Activated CD8-positive, alpha-beta memory T cell treated with anti-CD3 and anti-CD28 coated beads for 1 hour (primary cell): ENCODE measurements at places on chromosomes 11 and 22.

GRCh38 chr11:26424255-26424654, 92.3 kb downstream of the ANO3 start:
- no peak for DNase-seq

- DNase-seq, result no peak
Measured at GRCh38 chr22:40534379-40535188, 101.9 kb downstream of the MRTFA start.

DNA sequence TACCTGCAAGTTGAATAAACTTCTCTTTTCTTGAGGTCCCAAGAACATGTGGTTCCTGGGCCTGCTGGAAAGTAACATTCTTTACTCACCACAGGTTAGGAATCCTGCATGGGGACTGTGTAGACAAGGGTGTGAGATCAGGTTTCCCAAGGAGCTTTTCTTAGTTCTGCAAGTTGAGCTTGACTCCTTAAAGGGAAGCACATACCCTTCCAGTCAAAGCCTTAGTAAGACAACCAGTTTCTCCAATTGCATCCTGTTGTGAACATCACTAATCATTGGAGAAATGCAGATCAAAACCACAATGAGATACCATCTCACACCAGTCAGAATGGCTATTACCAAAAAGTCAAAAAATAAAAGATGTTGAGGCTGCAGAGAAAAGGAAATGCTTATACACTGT, 48.3 kb upstream of the PAK1 start:
- DNase-seq, result no peak

GRCh38 chr11:128227466-128227865, 359.9 kb downstream of the ETS1 start:
- no peak for DNase-seq

DNA sequence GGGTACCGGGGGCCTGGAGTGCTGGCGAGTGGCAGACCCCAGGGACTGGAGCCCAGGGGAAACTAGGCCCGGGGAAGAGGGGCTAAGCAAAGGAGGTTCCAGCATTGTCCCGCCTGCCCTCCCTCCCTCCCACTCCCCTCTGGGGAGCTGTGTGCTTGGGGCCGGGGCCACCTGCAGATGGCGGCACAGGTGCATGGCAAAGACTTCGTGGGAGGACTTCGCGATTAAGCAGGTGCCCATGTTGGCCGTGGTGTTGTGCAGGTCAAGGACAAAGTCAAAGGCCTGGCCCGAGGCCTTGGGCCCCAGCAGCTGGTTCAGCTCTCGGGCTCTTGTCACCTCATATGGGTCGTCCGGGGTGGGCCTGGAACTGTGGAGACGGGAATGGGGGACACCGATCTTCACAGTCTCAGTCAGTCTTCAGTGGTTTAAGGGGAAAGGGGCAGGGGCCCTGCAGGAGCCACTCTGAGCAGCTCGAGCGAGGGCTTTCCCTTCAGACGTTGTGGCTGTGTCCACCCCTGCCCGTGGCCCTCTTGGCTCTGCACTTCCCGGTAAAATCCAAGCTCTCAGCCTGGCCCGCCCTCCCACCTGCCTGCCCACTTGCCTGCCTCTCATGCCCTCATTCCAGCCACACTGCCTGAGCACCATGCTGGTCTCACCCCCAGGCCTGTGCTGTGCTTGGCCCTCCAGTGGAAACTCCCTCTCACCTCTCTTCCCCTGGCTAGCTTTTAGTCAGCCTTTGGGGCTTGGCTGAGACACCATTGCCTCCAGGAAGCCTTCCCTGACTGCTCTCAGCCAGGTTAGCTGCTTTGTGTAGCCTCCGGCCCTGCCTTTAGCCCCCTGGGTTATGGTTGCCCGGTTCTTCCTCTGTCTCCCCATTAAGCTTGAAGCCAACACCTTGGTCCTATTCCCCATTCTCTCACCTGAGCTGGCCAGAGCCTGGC, 4.7 kb downstream of the ACY3 start:
- no peak for DNase-seq

- no peak for DNase-seq
Measured at GRCh38 chr11:82675838-82676237, 57.8 kb downstream of the FAM181B start.

- no peak for DNase-seq
Measured at GRCh38 chr11:131070365-131070764, 154.1 kb upstream of the SNX19 start.

DNA sequence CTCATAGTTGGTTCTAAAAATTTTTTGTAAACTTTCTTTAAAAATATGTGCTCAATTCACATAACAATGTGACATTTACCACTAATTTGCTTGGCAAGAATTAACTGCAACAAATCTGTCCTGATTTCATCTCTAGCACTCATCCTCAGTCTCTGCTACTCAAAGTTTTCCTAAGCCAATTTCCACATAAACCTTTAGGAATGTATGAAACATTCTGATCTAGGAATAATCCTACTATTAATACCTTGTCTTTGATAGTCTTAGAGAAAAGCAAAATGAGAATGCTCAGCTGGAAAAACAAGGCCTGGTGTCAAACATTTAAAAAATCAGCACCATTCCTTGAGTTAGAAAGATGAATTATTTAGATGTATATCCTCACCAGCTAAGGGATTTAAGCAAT, 114.3 kb downstream of the CD44 start:
- DNase-seq, result no peak

- DNase-seq, result no peak
Measured at GRCh38 chr11:73262851-73263495, 9.2 kb upstream of the P2RY6 start.

DNA sequence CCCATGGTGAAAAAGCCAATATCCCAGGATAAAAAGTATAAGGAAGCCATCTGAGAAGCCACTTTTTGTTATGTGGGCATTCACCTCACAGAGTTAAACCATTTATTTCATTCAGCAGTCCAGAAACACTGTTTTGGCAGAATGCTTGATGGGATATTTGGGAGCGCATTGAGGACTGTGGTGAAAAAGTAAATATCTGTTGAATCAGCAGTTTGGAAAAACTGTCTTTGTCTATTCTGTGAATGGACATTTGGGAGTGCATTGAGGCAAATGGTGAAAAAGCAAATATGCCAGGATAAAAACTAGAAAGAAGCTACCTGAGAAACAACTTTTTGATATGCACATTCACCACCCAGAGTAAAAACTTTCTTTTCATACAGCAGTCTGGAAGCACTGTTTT, 276.2 kb upstream of the TRIM48 start:
- DNase-seq, result no peak

GRCh38 chr11:28011813-28012212, 96.1 kb downstream of the KIF18A start:
- DNase-seq, result no peak

GRCh38 chr11:45475173-45475572, 189.0 kb upstream of the SYT13 start:
- DNase-seq, result no peak

GRCh38 chr22:42626431-42626830, 11.7 kb upstream of the POLDIP3 start:
- DNase-seq, result no peak

GRCh38 chr11:8501836-8502235, 92.2 kb downstream of the STK33 start:
- no peak for DNase-seq

- DNase-seq, result no peak
Measured at GRCh38 chr11:13260201-13260962, 17.2 kb upstream of the BMAL1 start.

- DNase-seq, result no peak
Measured at GRCh38 chr11:33709466-33709865, 8.8 kb upstream of the C11orf91 start.

DNA sequence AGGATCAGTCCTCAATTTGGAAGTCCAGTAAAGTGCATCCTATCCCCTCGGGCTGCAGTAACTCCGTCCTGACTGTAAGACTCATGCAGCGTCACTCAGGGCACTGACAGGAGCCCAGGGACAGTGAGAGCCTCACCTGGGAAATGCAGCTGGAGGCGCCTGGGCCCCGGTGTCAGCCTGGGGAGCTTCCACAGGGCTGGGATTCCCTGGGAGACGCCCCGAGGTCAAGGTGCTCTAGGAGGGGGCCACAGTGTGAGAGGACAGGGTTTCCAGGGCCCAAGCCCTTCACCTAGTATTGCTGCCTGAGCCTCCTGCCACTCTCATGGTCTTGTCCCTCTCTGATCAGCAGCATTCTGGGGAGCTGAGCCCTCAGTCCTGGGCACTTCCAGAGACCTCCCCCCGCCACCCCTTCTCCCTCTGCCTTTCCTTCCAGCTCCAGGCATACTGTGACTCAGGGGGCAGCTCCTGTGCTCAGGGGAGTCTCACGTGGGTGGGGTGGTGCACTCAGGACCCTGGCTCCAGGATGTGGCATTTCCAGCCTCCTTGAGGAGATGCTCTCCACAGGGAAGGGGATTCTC, 99.1 kb upstream of the IGLL5 start:
- no peak for DNase-seq

DNA sequence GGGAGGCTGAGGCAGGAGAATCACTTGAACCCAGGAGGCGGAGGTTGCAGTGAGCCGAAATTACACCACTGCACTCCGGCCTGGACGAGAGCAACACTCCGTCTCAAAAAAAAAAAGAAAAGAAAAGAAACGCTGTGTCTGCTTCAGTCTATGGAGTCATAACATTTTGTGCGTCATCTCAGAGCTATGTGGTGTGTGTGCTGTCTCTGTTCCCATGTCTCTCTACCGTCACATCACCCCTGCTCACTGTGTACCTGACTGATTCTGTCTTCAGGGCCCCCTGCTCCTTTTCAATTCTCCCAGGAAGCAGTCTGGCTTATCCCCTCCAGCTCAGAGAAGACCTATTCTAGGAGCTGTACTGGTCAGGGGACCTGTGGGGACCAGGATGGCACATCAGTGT, 7.0 kb downstream of the BACE1-AS start:
- DNase-seq, result no peak

GRCh38 chr11:111730871-111731591, 35.2 kb downstream of the PPP2R1B start:
- DNase-seq, result no peak

DNA sequence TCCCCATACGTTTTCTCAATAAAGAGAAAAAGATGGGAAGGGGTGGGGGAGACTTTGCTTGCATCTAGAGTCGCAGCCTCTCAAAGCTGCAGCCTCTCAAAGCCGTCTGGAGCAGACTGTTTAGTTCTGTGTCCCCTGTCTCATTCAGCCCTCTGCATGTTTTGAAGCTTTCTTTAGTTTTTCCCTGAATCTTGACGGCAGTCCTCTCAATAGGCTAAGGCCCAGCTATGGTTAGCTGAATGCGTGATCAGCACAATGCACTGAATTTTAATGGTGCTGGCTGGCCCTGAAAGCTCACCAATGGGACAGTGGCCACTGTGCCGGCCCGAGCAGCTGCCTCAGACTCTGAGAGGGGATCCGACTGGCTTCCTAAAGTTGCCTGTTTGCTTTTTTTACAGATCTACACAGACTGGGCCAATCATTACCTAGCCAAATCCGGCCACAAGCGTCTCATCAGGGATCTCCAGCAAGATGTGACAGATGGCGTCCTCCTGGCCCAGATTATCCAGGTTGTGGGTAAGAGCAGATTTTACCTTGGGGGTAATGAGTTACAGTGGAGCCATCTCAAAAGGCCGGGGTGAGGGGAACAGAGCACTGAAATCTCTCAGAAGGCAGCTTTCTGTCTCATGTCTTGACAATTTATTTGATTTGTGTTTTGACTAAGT, 119.6 kb downstream of the NAV2 start:
- no peak for DNase-seq

- no peak for DNase-seq
Measured at GRCh38 chr11:35148163-35148837, 9.3 kb downstream of the CD44 start.

GRCh38 chr22:17119481-17120202, 1.5 kb downstream of the TMEM121B start:
- no peak for DNase-seq

DNA sequence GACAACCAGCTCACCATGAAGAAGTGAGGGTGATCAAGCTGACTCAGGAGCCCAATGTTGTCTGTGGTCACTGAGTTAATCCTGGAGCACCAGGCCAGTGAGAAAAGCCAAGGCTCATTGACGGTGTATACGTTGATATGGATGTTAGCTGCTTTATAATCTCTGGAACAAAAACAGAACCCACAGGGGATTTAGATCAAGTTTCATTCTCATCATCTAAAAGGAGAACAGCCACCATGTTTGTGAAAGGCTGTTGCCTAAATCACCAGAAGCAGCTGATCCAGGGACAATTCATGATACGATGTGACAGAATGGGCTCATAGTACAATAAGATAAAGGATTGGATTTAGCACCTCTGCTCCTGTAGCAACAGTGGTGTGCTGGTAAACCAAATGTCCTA, 68.5 kb downstream of the GDPD4 start:
- DNase-seq, result no peak

DNA sequence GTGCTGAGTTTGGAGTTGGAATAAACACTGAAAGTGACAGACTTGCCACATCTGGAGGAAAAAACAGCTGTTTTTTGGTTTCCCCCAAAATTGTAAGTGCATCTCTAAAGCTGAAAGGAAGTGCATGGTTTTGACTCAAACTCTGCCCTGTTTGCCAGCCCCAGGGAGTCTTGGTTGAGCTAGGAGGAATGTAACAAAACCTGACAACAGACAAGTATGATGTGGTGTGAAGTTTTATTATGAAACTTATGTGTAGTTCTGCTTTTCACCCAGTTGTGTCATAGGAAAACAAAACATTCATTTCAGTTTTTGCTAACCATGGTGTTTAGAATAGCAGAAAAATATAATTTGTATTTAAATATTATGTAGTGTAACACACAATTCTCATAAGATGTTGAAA, 31.7 kb upstream of the PDE3B start:
- no peak for DNase-seq

DNA sequence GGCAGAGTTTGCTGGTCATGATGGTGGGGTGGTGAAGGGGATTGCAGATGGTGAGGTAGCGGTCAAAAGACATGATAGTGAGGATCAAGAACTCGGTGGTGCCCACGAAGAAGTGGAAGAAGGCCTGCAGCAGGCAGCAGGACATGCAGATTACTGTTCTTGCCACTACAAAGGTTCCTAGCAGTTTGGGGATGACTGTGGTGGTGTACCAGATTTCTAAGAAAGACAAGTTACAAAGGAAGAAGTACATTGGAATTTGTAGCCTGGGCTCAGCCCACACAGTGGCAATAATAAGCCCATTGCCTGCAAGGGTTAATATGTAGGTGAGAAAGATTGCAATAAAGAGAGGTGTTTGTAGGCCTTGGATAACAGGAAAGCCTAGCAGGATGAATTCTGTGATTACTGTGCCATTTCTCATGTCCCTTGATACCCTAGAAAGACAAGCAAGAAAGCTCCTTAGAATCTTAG, at the start of gene OR6X1:
TSS of gene OR6X1 (minus strand) at position 418 of the 468 bp plus-strand sequence. CDS start at position 418, 0 bp downstream.
- no peak for DNase-seq

GRCh38 chr11:115201111-115201792, 303.0 kb downstream of the CADM1 start:
- DNase-seq, result no peak

DNA sequence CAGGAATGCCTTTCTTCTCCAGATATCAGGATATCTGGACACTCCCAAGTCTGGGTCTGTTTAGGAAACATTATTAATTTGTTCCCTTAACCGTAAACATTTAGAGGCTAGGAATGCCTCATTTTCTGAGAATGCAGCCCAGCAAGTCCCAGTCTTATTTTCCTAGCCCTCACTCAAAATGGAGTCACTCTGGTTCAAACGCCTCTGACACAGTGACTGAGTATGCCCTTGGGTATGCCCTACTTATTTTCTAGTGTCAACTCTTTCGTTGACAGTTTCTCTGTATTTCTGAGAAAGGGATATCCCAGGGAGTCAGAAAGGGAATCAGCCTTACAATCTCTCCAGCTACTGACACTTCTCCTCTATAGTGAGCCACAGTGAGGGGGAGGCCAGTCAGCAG, 16.0 kb upstream of the CCDC81 start:
- no peak for DNase-seq

- DNase-seq, result no peak
Measured at GRCh38 chr11:32006799-32007388, 84.0 kb upstream of the RCN1 start.
